ENCODE measurements at places on chromosomes 3 and 15.

DNA sequence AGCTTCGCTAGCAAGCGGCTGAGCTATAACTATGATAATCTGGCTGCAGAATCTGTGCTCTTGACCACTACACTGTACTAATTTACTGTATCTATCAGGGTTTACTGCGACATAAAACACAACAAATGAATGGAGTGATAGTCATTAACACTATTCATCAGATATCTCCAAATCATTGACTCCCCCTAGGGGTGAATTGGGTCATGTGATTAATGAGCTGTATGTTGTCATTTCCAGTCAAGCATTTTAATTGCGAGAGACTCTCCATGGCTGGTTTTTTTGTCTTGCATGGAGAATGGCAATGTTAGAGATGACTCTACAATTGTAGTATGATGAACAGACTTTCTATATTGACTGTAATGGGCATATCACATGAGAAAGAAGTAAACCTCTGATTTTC is 10.5 kb upstream of the TM4SF18 start:
- DNase-seq = no peak

DNA sequence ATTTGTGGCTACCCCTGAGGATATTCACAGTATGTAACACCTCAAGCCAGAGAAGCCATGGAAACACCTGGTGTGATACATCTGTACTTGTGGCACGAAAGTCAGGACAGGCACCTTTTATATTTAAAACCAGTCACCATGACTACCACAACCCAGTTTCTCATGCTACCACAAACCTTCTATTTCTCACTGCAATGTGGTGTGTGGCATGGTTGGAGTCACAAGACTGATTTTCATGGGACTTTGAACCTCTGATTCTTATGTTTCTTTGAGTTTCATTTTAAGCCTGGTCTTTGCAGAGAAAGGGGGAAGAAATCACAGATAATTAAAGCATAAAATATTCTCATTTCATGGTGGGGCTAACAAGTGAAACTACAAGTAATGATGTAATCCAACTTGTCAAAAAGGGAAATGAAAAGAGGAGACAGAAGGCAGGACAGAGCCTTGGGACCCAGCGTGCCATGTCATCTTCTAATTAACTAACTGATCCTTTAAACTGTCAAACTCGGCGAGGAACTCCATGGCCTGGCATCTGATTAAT is 175.9 kb downstream of the PDZRN3 start:
- no peak for DNase-seq

- no peak for DNase-seq
Observed at GRCh38 chr15:55074431-55074830, 122.3 kb downstream of the RSL24D1 start.

DNA sequence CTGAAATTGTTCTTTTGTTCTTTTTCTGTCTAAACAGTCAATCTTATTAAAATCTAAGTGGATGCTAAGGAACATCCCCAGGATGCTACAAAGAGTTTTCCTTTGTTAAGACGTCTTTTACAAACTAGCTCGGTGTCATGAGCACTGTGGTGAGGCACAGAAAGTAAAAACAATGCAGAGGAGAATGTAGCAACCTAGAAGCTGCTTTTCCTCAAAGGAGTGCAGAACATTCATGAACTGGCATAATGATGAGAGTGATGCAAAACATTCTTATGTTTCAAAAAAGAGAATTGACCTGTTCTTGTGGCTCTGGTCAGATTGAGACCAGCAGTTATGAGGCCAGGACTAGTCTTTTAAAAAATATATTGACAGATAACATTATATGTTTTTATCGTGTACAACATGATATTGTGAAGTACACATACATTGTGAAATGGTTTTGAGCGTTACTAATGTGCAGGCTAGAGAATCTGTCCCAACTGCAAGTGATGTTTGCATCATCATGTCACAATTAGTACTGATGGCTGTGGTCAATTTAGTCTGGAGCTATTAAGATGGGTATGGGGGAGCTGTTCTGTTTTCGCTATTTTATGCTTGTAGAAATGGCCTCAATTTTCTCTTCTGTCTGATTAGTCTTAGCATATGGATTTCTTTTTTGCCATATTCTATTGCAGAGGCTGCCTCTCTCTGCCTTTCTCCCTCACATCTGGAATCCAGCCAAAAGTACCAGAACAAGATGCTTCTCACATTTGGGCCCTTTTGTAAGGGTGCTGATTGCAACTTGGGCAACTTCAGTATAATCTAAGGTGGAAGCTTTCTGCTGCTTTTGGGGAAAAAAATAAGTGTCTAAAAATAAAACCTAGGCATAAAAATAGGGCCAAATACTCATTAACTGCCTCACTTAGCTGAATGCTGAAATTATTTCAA is 50.2 kb downstream of the HHLA2 start:
- no peak for DNase-seq

DNA sequence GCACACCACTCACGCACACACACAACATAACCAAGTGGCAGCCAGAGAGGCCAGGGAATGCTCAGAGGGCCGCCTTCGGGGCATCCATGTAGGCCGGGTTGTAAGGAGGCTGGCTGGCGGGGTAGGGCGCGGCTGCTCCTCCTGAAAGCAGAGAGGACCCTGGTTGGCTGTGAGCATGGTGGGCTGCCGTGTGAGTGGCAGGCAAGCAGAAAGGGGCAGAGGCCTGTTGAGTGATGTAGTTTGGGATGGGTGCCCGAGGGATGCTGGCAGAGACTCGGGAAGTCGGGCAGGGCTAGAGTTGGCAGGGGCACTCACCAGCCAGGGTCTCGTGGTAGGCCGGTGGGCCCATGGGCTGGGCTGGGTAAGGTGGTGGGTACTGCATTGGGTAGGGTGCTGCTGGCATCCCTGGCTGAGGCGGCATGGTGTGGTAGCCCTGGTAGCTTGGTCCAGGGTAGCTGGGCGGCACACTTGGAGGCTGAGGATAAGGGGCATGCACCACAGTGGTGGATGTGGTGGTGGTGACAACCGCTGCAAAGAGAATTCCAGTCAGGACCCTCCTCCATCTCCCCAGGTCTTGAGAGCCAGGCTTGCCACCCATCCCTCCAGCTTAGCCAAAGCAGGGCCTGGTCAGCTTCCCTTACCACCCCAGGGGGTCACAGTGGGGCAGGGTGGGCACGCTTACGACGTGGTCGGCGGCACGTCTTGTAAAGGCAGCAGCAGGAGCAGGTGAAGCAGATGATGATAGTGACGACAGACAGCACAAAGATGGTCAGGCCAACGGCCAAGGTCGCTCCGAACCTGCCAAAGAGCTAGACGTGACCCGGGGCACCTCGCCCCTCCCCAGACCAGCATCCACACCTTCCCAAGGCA is 22.7 kb downstream of the ATRIP start:
- no peak for DNase-seq

Measured in fibroblast of skin of left biceps (primary cell).